Hepatic stellate cell (primary cell): ENCODE measurements at places on chromosomes 1 and 21.

DNA sequence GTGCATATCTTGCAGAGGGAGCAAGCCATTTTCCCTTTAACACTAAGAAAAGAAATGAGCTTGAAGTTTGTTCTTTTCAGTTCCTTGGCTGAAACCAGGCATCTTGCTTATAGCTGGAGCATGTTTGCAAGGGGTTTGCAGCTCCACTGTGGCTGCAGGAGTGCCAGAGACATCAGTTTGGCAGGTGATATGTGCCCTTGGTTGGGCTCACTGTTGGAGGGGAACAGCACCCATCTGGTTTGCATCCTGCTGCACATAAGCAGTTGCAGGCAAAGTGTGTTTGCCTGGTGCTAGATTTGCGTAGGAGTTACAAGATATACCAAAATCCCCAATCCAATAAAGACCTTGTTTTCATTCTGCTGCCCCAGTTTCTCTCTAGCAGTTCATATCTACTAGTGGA is 47.8 kb upstream of the IKBKE start:
- DNase-seq = no peak

DNA sequence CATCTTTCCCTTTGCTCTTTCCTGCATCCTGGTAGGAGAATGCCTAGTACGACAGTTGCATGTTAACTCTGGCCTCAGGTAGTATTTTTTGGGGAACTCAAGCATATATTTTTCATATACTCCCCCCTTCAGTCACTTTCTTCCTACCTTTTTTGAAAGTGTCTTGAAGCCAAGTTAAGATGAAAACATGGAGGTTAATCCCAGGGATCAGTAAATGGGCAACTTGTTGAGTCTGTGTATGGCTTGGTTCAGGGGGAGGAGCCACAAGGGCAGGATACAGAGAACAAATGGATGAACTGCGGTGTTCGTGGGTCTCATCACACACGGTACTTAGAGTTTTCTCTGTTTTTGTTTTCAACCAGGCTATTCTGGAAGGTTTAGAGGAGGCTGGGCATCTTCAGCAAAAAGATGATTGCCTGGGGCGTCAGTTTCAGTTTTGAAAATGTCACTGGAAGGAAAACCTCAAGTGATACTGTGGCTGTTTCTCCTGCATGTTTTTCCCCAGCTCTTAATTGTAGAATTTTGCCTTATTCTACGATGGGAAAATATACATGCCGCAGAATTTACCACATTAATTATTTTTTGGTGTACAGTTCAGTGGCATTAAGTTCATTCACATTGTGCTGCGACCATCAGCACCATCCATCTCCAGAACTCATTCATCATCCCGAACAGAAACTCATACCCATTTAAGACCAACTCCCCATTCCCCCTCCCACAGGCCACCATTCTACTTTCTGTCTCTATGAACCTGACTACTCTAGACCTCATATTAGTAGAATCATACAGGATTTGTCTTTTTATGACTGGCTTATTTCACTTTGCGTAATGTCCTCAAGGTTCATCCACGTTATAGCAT is 71.5 kb downstream of the MAP10 start:
- no peak for DNase-seq

DNA sequence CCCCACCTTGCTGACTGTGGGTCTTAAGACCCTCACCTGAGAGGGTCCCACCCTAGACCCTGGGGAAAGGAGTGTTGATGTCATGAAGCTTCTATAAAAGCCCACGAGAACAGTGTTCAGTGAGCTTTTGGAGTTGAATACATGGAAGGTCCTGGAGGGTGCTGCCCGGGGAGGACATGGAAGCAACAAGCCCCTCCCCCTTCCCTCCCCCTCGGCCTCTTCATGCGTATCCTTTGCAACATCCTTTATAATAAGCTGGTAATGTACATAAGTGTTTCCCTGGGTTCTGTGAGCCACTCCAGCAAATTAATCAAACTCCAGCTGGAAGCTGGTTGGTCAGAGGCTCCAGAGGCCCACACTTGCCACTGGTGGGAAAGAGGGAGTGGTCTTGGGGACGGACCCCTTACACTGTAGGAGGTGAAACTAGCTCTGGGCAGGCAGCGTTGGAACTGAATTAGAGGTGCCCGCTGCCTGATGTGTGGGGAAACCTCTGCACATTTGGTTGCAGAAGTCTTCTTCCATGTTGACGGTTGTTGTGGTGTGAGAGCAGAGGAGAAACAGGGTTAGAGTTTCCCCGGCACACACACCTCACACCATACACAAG is 14.7 kb upstream of the COL6A1 start:
- no peak for DNase-seq

- no peak for DNase-seq
Measured at GRCh38 chr1:63073309-63074306, 248.8 kb upstream of the FOXD3 start.

DNA sequence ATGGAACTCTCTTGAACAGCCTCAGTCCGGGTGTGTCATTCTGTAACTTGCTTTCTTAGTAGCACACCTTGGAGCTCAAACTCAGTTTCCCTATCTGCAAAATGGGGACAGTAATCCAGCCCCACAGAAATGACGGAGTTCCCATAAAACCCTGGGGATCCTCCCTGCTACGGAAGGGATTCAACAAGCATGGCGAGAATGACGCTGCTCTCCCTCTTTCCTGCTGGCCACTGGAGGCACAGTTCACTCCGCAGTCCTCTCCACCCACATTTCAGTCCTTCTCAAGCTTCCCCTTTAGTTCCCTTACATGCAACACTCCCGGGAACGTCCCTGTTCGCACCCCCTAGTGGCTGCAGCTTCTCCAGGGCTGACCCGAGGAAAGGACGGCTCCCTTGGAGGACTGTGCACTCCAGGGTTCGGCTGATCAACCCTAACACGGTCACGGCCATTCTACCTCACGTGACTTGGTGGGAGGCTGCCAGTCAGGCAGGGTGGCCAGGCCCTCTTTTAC is 20.6 kb downstream of the RUNX3 start:
- peak; percentile 90 for DNase-seq

DNA sequence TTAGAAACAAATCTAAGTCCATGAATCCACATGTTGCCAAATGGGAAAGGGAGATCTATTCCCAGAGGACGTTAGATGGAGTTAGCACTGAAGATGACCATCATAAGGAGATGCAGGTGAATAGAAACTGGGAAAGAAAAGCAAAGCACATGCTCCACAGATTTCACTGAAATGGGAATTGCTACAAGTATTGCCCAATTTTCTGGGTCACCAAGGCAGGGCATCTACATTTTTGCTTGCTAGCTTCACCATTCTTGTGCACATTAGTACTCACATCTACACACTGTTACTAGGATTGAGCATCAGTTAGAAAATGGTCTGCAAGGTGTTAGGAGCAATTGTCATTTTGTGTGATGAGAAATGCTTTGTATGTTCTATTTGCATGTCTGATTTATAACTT is 99.1 kb downstream of the JAK1 start:
- no peak for DNase-seq

- DNase-seq = peak; percentile 70
Measured at GRCh38 chr1:28259934-28260802, 850 bp downstream of the SESN2 start.

- peak; percentile 97 for DNase-seq
Measured at GRCh38 chr1:14996133-14997050, 157.2 kb upstream of the TMEM51 start.

- no peak for DNase-seq
Measured at GRCh38 chr1:214549604-214550003, 1.8 kb downstream of the PTPN14 start.

GRCh38 chr1:66642992-66643391 is 109.0 kb downstream of the SGIP1 start:
- DNase-seq = no peak

DNA sequence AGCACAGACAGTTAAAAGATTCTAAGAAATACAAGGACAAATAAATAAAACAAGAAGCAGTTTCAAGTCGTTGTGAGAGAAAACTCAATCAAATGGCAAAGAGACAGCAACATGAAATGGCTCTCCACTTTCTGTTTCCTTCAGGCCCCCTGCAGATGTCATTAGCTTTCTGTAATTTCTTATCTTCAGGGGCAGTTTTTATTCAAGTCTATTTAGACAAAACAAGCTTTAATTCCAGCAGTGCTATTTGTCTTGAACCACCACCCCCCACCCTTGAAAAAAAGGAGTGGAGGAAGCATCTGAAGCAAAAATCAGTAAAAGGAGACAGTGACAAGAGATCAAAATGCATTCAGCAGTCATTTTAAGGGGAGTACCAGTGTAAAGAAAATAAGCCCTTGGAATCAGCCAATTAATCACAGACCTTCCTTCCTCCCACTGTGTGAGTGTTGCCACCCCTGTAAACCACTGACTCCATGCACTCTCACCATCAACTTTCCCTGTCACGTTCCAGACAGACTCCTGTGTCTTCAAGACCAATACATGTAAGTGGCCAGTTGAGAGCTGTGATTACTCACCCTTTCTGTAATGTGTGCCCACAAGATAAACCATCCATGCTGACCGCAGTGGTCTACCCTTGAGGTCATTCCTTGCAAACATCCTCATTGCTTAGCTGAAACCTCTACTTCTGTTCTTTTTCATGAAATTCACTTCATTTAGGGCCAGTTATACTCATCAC is 136.1 kb upstream of the HOOK1 start:
- peak; percentile 70 for DNase-seq

DNA sequence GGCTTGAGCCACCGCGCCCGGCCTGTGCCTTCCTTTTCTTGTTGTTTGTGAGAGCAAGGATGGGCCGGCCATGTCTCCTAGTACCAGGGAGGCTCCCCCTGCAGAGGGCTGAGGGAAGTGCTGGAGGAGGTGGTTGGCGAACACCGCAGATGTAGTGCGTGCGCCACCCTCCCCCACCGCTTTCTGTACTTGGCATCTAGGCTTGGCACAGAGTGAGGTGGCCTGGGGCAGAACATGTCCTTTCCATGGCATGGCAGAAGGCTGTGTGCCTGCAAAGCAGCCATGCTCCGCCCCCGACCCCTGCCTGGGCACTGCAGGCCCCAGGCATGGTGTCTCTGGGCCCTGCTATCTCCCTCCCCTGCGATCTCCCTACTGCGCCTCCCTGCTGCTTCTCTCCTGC is 30.7 kb downstream of the ALPL start:
- DNase-seq = no peak

GRCh38 chr1:205827623-205828022 is 14.6 kb upstream of the SLC41A1 start:
- no peak for DNase-seq

- no peak for DNase-seq
Measured at GRCh38 chr1:61119085-61119484, 36.7 kb downstream of the NFIA start.

DNA sequence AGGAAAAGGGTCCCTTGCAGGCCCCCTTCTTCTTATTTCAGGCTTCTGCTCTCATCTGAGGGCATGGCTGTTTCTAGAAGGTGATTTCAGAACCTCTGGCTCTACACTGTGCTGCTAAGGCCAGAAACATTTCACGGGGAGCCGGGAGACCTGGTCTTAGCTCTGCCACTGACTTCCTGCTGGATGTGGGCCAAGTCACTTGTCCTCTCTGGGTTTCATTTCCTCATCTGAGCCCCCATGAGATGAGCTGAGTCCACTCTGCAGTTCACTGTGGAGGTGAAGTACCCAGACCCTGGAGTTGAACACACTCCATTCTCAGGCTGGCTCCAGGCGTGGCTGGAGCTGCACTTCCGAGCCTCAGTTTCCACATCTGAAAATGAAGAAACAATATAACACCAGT is 2.1 kb downstream of the PADI1 start:
- no peak for DNase-seq
